ENCODE measurements at places on chromosomes 5 and 9.

- DNase-seq: no peak
These were observed 30.0 kb downstream of the SNX30 start for GRCh38 chr9:112780450-112781036.

DNA sequence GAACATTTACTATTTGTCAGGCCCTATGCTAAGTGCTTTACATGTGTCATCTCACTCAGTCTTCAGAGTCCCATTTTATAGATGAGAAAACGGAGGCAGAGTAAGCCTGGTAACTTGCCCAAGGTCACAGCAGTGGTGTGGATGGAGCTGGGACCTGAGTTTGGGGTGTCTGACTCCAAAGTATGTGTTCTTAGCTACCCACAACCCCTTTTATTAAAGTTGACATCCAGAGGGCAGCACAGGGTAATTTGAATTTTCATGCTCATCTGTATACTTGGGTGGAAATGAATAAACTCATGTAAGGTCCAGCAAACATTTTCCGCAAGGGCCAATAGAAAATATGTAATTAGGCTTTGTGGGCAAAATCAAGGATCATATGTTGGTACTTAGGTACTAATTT lies 93.4 kb upstream of the SLC25A48 start:
- no peak for DNase-seq

DNA sequence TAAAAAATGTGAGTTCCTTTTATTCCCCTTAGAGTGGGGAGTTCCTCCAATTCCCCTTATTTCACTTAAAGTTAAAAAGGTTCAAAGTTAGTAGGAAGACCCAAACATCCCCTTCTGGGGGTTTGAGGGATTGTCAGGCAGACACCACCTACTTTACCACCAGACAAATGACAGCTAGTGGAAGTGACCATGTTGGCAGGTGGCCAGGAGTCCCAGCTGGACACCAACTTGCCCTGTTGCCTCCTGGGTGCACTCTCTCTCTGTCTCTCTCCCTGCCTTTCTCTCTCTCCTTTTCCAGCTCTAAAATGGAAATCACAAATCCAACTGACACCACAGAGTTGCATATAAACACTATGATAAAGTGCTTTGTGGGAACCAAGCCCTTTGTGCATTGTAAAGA lies 307.7 kb upstream of the TLE4 start:
- no peak for DNase-seq

- DNase-seq: no peak
These were observed 36.2 kb upstream of the ACO1 start for GRCh38 chr9:32348106-32348695.

GRCh38 chr5:61498121-61498520 lies 166.1 kb downstream of the ZSWIM6 start:
- DNase-seq: no peak

GRCh38 chr5:14491015-14491915 lies 90.3 kb upstream of the OTULINL start:
- no peak for DNase-seq

- DNase-seq: no peak
These were observed 13.3 kb downstream of the SHC3 start for GRCh38 chr9:89165341-89165740.

- DNase-seq: no peak
These were observed 107.3 kb upstream of the SPOCK1 start for GRCh38 chr5:137606401-137606800.

GRCh38 chr9:72309364-72310133 lies 55.5 kb downstream of the ZFAND5 start:
- no peak for DNase-seq

DNA sequence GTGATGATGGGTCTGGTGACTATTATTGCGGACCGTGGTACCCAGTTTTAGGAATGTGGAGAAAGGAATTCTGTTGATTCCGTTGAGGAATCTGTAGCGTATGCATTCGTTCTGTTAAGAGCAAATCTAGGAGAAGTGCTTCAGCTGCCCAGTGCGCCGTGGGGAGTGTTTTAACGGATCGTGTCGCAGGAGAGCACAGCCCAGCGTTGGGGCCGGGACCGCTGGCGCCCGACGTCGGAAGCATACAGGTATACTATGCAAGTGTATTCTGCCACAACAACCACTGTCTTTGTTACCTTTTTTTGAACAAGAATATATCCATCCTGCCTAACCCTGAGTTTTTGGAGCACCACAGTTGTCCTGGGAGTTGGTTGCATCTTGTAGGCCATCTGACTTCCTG lies 42.7 kb downstream of the TENT4A start:
- DNase-seq: no peak

- no peak for DNase-seq
These were observed 31.1 kb downstream of the FGD3 start for GRCh38 chr9:92978345-92978875.

DNA sequence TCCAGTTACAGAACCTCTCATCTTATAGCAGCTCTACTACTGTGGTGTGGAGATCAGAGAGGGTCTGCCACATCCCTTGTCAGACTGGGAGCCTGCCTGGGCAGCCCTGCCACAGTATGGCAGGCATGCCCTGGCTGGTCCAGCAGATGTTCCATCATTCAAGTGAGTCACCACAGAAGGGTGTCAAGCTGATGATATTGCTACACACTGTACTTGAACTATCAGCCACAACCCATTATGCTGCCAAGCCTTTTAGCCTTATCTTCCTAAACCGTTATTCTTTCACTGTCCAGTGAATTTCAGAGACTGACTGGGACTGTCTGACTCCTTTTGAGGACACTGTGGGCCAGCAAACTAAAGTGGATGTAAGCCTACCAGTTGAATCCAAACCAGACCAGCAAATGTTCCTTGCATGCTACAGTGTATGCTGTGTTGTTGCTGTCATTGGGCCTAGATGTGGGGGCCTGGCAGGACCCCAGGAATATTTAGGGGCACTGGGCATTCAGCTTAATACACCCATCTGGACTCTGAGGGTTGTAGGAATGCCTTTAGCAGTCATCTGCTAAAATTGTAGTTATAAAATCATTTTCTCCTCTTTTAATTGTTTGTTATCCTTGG lies 202.6 kb downstream of the NR3C1 start:
- DNase-seq: no peak

DNA sequence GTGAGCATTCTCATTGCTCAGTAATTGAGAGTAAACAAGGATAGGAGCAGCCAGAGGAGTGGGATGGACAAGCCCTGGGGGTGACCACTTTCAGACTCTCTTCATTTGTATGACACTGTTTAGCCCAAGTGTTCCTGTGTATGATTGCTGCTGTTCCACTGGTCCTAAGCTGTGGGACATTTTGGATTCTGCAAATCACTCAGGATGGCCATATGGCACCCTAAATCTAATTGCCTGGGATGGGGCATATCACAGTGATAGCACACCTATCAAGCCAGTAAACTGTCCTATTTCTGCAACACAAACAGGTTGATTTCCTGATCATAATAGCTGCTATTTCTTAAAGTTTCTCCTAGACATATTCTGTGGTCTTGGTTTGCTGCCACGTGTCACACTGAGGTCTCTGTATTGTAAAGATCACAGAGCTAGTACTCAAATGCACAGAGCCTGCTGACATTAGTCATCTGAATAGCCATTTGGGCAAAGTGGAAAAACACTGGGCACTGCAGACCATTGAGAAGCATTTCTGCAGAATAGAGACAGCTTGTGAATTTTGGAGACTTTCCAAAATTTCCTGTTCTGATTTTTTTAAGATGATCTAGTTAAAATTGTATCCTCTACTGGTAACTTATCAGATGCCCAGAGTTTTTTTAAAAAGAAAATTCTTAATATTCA lies 320.2 kb downstream of the RFX3 start:
- no peak for DNase-seq

- no peak for DNase-seq
These were observed 89.6 kb downstream of the AMBP start for GRCh38 chr9:113988385-113989016.

DNA sequence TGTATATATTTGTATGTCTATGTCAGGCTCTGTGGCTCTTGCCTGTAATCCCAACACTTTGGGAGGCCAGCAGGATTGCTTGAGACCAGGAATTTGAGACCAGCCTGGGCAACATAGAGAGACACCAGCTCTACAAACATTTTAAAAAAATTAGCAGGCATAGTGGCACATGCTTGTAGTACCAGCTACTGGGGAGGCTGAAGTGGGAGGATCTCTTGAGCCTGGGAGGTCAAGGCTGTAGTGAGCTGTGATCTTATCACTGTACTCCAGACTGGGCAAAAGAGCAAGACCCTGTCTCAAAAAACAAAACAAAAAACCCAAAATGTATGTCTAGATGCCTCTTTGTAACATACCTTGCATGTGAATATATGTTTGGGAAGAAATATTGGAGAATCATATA lies 15.8 kb downstream of the ARRDC3 start:
- no peak for DNase-seq

GRCh38 chr9:129812385-129812784 lies 9.4 kb downstream of the TOR1B start:
- no peak for DNase-seq

DNA sequence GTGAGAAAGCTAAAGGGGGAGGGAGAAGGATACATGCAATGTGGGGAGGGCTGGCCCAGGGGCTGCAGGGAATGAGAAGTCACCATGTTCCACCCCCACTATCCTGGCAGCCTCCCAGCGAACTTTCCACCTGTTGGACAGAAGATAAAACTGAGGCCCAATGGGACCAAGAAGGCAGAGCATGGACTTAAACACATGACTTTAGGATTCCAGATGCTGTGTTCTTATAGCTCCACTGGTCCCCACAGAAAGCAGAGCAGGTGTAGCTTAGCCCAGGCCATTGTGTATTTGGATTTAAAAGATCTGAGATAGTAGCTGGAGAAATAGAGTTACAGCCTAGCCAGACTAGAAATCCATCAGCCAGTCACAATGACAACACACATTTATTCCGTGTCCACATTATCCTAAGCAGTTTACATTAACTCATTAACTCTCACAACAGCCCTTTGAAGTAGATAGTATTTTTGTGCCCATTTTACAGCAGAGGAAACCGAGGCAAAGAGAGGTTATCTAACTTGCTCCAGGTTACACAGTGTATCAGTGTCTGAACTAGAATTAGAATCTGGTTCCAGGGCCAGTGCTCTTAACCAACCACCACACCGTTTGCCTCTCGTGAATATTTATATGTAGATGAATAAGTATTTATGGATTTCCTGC lies 121.0 kb downstream of the RGS3 start:
- no peak for DNase-seq

DNA sequence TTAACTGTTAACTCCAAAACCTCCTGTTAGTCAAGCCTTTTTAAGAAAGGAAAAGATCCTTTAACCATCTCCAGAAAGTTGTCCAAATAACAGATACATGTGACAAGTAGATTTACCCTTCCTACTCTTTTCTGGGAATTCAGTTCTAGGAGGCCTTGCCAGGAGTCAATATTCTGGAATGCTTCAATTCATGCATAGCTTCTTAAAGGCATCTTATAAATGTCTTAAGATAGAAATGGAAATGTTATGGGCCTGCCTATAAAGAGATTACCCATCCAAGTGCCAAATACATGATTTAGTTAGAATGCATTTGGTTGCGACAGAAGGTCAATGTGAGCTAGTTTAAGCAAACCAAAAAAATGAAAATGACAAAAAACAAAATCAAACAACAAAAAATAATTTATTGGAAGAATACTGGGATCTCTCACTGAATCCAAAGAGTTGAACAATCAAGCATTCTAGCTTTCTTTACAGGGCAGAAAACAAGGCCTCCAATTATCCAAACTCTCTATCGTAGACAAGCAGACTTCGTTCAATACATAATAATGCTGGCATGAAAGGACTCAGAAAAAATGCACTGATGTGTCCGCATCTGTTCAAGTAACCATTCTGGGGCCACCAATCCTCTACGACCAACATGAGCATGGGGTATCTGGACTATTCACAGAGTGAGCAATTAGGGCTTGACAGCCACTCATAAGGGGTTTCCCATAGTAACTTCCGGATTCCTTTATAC lies 188.6 kb downstream of the CTNND2 start:
- no peak for DNase-seq

DNA sequence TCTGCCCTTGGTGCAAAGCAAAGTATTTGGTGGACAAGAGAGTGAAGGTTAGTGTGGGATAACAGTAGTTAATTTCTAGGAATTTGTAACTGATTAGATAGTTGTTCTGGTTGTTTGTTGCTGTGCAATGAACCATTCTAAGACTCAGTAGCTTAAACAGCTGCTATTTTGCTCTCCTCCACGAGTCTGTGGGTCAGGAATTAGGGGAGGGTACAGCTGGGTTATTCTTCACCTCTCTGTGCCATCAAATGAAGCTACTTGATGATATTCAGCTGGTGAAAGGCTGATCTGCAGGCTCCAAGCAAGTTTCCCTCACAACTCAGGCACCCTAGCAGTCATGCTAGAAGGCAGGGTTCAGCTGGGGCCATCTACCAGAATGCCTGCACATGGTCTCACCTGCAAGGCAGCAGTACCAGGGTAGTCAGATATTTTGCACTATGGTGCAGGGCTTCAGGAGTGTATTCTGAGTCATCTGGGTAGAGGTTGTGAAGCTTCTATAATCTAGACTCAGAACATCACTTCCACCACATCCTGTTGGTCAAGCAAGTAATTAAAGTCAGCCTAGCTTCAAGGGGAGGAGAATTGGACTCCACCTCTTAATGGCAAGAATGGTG lies 159.5 kb upstream of the SLC28A3 start:
- DNase-seq: no peak

DNA sequence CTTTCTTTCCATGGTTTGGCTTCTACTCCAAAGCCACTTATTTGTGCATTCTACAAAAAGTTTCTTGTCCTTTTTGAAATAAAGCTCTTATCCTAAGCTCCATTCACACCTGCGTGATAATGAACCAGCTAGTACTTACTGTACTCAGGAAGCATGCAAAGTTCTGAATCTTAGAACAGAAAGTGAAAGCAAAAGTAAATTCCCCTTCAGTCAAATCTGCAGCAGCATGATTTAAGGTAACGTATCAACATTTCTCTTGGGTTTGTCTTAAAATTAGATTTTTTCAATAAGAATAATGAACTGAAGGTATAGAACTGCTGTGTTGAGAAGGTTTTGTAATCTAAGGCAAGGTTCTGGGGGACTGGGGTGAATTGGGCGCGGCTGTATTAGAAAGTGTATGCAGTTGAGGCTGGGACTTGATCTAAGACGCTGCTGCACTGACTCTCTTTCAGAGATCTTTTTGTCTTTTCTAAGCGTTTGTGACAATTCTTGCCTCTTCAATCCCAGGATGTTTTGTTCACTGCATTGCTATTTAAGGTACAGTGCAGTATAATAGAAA lies at the start of gene ERAP2:
Gene ERAP2, plus strand, starts transcription at position 209 of the 559 bp plus-strand sequence. CDS start 3,186 bp downstream, outside the sequence.
- no peak for DNase-seq

GRCh38 chr5:18772475-18772874 lies 1138.2 kb downstream of the TAF11L14 start:
- DNase-seq: no peak

DNA sequence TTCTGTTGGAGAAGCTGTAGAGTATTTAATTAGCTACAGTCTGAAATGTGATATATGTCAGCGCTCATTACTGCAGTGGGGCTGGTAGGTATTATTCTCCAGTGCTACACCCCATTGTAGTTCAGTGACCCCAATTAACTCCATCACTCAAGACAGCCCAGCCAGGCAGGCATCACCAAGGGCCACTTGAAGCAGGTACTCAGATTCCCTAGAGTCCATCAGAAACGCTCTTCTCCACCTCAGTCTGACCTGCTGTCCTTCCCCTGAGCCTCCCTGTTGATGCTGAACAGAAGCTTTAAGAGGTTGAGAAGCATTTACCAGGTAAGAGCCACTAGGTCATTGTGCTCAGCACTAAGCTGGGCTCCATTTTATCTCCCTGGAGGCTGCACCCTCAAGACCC lies 71.8 kb downstream of the GALNT10 start:
- DNase-seq: no peak

- peak; percentile 92 for DNase-seq
These were observed 45.8 kb downstream of the THOC3 start for GRCh38 chr5:175922192-175922885.

- DNase-seq: no peak
These were observed 1.8 kb downstream of the TIFAB start for GRCh38 chr5:135450336-135450735.
